ENCODE measurements at places on chromosomes 12 and 14. TPM values are rescaled to one million over a fixed set of nuclear protein-coding genes. Genes with fewer than 3 reads are reported as not detected.

GRCh38 chr14:55221968-55222367, 30.6 kb upstream of the DLGAP5 start:
- no peak for DNase-seq

- DNase-seq: no peak
These were observed 303.1 kb upstream of the SOX5 start for GRCh38 chr12:24252602-24253001.

DNA sequence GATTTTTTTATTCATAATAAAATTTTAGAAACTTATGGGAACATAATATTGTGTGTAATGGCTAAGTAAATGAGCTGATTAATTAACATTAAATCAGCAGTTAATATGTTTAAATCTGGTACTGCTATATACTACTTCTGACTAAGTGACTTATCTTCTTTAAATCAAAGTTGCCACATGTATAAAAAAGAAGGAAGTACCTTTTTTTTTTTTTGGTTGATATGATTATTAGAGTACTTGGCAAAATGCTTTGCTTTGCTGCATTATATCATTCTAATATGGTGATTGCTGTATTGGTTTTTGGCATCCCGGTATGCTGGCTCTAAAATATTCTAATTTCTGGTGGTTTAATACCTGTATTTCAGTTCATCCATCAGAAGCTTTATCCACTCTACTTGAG, 319.1 kb upstream of the RGS6 start:
- DNase-seq: no peak

Gene ERP27
- total RNA-seq: not detected

Gene RFX4
- total RNA-seq: not detected

GRCh38 chr12:128853600-128854197, 421 bp downstream of the GLT1D1 start:
- DNase-seq: no peak

GRCh38 chr12:114689075-114689994, 5.4 kb upstream of the TBX3 start:
- no peak for DNase-seq

DNA sequence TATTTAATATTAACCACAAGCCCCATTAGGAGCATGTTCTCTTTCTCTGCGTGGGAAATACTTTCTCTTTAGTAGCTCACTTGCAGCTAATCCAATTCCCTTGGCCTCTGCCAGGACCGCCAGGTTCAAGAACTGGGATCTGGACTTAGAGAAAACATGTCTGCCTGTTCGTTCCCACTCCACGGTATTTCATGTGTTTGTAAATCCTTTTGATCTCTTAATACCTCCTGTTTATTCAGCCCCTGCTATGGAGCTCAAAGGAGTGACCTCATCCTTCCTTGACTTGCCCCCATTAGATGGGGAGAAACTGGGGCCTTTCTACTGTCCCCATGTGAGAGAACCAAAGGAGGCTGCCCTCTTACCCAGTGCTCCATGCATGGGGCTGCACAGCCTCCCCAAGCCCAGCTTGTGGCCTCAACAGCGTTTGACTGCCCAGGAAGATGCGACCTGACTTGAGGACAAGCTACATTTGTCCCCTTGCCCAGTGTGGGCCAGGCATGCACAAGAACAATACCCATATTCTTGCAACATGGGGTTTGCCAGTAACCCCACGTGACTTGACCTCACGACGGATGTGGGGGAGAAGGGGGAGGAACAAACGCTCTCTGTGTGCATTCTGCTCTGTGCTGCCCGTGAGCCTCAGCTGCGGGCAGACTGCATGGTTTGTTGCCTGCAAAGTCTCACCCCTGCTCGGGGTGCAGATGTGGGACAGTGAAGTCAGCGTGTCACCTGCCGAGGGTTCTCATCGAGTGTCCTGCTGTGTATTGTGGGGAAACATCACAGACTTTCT, 30.3 kb downstream of the CD9 start:
- no peak for DNase-seq

DNA sequence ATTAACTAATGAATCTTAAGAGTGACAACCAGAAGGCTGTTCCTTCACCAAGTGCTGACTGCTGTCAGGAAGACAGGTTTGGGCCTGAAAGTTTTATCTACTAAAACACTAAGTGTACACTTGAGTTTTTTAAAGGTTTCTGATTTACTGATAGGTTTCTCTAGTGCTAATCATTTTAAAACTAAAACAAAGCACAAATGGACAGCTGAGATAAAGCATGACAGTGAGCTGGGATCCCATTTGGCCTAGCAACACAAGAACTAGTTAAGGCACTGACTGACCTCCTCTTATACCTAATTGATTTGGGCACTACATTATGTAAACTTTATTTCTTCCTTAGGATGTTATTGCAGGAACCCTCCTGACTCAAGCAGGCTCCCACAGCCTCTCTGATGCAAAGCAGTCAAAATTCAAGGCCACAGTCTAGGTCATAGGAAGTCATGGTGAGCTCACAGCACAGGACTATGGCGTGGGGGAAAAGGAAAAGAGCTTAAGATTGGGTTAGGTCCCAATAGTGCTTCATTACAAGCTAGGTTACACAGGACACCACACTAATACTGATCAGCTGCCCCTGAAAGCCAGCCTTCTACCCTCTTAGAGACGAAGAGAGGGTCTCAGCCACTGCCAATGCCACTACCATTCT, 3.5 kb downstream of the STXBP6 start:
- DNase-seq: no peak

Gene NCOR2
- total RNA-seq: 61.4 TPM

DNA sequence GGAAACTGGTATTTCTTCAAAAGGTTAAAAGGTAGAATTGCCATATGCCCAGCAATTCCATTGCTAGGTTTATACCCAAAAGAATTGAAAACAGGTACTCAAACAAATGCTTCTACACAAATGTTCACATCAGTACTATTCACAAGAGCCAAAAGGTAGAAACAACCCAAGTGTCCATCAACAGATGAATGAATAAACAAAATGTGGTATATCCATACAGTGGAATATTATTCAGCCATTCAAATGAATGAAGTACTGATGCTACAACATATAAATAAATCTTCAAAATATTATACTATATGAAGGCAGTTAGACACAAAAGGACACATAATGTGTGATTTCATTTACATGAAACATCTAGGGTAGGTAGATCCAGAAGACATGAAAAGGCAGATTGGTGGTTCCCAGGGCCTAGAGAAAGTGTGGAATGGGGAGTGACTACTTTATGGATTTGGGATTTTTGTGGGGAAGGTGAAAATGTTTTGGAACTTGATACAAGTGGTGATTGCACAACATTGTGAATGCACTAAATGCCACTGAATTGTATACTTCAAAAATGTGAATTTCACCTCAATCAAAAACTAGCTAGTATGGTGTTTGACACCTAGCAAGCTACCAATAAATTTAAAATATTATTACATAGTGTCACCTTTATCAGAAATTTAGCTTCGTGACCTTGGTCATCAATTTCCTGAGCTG, 41.7 kb downstream of the LIN52 start:
- no peak for DNase-seq

- DNase-seq: no peak
These were observed 34.0 kb downstream of the PELI2 start for GRCh38 chr14:56152221-56152620.

Gene SCNN1A
- total RNA-seq: 1.0 TPM

DNA sequence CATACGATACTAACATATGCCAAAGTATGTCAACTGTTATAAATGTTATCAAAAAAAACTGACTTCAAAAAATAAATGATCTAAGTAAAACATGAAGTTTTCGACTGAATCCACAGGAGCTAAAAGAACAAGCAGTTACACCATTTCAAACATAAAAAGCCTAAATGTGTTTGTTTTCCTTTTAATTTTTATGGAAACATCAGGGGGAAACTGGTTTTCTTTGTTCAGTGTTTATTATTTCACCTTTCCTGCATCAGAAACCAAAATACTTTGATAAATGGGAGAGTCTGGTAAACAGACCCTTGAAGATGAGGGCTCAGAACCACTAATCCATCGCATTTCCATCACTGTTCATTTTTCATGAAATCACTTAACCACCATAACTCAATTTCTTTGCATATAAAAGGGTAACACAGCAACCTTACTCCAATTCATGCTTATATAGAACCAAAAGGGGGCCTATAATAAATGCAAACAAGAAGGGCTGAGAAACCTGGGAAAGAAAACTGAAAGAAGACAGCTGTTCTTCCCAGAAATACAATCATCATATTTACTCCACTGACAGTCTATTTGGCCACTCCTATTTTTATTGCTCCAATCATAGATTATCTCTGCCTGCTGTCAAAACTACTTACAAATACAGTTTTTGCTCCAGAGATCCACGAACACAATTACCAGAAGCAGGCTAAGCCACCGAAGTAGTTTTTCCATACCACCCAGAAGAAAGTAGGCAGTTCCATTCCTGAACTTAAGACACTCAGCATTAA, 17.0 kb downstream of the FGD6 start:
- no peak for DNase-seq

DNA sequence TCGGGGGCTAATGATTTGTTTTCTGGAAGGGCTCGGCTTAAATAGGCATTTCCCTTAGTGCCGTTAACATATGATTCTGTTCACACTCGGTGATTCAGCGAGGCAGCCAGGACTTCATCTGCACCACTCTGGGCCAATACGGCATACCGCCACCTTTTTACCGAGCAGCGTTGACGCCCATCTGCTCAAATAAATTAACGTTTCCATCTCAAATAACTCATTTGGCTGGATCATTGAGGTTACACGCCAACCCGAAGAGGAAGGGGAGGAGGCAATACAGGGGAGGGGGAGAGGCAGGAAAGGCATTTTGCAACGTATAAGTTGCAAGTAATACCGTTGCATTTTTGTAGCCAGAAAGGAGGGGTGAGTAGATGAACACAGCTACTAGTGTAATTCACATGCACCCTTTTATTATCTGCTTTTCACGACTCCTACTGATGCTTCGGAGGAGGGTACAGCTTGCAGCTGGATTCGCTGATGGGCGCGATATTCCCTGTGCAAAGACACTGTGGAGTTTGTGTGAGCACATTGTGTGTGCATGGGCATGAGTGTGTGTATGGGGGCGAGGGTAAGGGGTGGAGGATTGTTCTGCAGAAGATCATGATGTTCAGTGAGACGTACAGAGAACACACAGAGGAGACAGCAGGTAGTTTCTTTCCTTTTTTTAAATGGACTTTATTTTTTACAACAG, 45.9 kb downstream of the MAP1LC3B2 start:
- no peak for DNase-seq

Gene MANSC4
- not detected for total RNA-seq

Gene GDF3
- total RNA-seq: not detected

Gene GUCY2C
- total RNA-seq: not detected

DNA sequence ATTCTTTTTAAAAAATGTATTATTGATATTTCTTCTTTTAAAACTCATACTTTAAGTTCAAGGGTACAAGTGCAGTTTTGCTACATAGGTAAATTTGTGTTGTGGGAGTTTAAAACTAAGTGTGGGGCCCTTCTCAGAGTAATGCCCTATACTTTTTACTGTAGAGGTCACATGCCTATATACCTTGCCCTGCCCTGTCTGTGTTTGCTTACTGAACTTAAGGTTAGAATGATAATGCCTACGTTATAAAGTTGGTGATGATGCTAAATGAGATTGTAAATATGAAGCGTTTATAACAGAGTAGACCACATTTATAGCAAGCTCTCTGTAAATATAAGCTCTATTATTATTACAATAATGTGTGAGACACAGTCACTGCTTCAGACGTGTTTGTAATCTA, 261.9 kb downstream of the RASSF9 start:
- DNase-seq: no peak

- DNase-seq: no peak
These were observed 150.5 kb downstream of the PELI2 start for GRCh38 chr14:56268673-56269072.

Gene COCH
- total RNA-seq: 0.31 TPM

Gene IRAK4
- 21.1 TPM for total RNA-seq

DNA sequence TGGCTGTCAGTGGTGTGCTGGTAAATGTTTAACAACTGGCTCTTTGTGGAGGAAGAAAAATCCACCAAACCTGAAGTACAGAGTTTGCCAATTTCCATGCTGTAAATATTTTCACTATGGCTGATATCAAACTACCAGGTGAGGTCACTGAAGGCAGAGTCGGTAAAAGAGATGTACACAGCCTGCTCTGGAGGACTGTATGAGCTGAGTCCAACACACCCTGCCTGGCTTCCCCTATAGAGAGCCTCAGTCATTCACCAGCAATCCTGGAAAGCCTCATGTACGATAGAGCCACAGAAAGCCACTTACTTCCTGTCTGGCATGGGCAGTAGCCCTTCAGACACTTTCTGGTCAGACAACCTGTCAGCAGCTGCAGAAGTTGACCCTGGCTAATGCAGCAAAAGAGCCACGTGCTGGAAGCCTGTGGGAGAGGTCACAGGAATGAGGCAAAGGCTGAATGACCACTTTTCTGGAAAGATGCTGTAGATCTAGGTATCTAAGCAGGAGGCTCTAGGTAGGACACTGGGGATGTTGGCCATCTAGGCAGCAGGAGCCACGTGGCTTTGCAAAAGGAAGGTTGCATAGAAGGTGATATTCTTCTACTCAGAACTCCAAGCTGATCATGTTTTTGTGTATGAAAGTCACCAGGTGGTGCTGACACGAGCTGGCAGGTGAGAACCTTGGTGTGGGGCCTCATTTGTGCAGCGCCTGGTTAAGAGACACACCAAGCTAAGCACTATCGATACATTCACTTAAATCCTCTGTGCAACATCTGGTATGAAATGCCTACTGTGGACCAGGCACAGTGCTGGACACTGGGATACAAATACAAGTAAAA, 553.9 kb downstream of the VRK1 start:
- DNase-seq: no peak

Gene RTN1
- 0.29 TPM for total RNA-seq

DNA sequence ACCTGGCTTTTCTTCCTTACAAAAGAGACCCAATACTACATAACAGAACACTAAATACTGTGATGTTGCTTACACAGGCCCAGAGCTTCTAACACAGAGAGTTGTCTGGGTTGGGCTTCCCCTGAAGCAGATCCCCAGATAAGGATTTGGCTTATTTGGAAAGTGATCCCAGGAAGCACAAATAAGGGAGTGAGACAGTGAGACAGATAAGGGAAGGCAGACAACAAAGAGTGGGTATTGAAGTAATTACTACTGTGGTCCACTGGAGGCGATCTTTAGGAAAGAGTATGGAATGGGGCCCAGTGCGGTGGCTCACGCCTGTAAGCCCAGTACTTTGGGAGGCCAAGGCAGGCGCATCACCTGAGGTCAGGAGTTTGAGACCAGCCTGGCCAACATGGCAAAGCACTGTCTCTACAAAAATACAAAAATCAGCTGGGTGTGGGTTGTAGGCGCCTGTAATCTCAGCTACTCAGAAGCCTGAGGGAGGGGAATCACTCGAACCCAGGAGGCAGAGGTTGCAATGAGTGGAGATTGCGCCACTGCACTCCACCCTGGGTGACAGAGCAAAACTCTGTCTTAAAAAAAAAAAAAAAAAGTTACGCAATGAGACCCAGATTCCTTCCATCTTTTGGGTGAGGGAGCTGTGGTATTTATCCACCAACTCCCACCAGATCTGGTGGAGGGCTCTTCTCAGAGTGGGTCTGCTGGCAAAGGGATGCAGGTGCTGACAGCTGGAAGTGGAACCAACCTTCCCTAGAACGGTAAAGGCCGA, 10.2 kb upstream of the C12orf43 start:
- no peak for DNase-seq

DNA sequence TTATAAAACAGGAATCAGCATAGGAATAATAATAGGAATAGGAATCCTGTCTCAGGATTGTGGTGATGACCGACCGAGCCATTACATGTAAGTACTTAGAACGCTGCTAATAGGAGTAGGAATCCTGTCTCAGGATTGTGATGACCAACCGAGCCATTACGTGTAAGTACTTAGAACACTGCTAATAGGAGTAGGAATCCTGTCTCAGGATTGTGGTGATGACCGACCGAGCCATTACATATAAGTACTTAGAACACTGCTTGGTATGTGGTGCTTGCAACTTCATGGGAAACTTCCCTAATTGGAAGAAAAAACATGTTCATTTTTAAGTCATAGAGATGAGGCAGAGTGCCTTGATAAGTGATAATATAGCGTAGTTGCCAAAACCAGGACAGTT, 30.0 kb downstream of the ELK3 start:
- no peak for DNase-seq

Data from myocyte (in vitro differentiated cells).